T1000 (cell line): ENCODE measurements at places on chromosomes 5 and 9.

GRCh38 chr5:53820119-53820801 is 259.8 kb downstream of the NDUFS4 start:
- no peak for DNase-seq

- no peak for DNase-seq
These were observed 338.8 kb downstream of the ARL15 start for GRCh38 chr5:53971551-53971950.

DNA sequence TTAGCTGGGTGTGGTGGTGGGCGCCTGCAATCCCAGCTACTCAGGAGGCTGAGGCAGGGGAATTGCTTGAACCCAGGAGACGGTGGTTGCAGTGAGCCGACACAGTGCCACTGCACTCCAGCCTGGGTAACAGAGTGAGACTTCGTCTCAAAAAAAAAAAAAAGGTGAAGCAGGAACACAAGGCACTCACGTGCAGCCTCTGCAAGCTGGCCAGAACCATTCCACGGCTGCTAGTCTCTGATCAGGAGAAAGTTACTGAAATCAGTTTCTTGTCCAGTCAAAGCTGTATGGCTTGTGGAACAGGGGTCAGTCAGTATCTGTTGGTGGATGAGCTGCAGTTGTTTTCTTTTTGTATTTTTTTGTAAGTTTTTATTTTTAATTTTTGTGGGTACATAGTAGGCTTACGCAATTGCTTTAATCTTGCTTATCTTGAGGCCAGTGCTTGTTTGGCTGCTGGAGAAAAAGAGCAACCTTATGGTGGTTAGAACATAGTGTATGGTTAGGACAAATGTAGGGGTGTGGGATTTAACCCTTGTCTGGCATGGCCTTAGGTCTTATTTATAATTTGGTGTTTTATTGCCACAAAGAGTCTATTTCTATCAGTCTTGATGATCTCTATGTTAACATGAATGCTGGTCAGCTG is 32.7 kb upstream of the GTF2H2C start:
- no peak for DNase-seq

GRCh38 chr5:17118631-17119030 is 98.8 kb upstream of the BASP1 start:
- peak; percentile 44 for DNase-seq

DNA sequence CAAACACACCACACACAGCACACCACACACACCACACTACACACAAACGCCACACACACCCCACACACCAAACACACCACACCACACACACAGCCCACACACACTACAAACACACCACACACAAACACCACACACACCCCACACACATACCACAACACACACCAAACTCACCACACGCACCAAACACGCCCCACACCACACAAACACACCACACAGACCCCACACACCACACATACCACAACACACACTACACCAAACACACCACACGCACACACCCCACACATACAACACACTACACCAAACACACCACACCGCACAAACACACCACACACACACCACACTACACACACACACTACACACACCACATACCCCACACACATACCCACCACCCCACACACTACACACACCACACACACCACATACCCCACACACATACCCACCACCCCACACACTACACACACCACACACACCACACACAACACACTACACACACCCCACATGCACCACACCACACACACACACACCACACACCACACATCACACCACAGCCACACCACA is 151.2 kb downstream of the ERCC6L2 start:
- DNase-seq = no peak

DNA sequence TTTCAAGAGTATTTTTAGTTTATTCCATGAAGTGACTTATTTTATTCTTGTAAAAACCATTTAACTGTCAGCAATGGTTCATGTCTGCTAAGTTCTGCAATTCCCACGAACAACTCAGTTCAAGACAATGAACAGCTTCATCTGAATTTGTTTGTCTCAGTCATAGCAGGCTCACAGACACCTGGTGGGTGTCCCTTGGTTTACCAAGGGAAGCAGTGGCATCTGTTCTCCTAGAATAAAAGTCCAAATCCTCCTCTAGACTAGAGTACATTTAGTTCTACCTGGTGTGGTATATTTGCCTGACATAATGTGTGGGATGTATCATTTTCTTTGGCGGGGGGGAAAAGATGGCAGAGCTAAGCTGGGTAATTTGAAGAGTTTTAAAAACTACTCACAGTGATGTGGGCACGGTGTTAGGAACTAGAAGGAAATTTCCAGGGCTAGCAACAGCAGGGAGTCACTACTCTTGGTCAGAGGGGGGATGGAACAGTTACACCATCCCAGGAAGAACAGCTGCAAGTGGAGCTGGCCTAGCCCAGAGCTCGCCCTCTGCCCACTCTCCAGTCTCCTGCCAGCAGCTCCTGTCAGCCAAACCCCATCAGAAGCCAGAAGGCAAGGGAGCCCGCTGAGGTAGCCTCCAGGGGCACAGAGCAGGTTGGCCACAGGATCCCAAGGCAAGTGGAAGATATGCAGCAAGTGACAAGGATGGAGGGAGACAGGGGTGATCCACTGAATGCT is 100.3 kb downstream of the PJA2 start:
- DNase-seq = no peak

GRCh38 chr9:14593406-14593805 is 99.8 kb downstream of the ZDHHC21 start:
- no peak for DNase-seq

- no peak for DNase-seq
These were observed 24.7 kb upstream of the ACOT12 start for GRCh38 chr5:81418606-81419005.

DNA sequence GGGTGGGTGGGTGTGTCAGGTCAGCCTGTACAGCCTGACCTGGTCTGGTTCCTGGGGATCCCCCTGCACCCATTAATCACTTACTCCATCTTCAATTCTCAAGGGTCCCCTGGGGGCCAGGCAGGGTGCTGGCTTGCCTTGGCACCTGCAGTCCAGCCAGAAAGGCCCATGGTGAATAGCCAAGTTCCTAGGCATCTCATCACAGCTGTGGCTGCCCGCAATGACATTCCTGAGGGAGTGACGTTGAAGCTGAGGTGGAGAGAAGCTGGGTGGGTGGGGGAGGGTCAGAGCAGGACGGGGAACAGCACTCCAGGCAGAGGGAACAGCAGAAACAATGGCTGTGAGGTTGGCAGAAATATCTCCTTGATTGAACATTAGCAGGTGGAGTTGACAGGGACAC is 10.6 kb downstream of the HMCN2 start:
- DNase-seq = no peak

GRCh38 chr9:37034938-37035647 is 1.0 kb upstream of the PAX5 start:
- DNase-seq = no peak

DNA sequence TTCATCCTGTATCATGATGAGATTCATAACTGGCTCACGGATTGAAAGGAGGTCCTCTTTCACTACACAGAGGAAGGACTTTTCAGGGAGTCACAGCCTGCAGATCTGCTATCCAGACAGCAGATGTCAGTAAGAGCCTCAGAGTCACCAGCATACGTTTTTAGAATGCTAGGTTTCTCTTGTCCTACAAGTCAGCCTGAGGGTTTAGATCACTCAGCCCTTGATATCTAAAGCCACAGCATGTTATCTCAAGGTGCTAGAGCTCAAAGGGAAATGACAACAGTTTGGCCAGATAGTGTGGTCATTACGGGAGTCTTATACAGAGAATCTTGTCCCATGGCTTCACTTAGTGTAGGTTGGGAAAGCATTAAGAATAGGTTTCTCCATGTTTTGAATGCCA is 30.9 kb upstream of the SLC46A2 start:
- no peak for DNase-seq

- DNase-seq = no peak
These were observed 791 bp upstream of the STARD4 start for GRCh38 chr5:111513131-111513520.

DNA sequence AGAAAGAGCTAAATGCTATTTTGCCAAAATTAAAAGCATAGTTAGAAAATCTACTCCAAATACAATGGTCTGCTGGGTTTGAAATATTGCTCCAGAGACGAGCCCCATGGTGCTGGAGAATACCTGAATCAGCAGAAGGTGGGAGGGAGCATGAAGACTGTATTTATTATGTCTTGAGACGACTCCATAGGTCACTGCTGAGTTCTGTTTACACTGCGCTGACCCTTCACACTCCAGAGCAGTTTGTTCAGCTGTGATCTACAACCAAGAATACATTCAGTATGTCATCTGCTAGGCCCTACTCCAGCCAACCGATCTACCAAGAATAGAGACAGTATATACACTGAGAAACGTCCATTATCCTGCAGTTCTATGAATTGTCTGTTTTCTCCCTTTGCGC is 150.5 kb downstream of the TLE1 start:
- no peak for DNase-seq

GRCh38 chr5:11247224-11247623 is 486.2 kb upstream of the DAP start:
- no peak for DNase-seq

GRCh38 chr9:110476251-110476650 is 103.3 kb downstream of the SVEP1 start:
- DNase-seq = no peak

- DNase-seq = no peak
These were observed 5.7 kb upstream of the SYK start for GRCh38 chr9:90795871-90796317.

DNA sequence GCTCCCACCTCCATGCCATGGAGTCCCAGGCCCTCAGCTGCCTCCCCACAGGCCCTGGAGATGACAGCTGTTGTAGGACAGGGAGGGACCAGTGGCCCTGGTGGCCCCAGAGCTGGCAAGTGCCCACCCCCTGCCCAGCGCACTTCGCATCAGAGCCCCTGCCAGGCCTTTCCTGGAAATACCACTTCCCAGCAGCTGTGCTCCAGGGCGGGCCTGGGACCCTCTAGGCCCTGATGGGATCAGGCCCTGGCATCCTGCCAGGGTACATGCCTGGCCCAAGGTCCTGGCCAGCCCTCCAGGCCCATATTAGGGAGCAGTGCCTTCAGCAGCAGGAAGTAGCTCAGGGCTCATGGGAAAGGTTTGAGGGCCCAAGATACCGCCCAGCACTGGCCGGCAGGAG is 2.5 kb downstream of the KCNT1 start:
- no peak for DNase-seq

- no peak for DNase-seq
These were observed 59.4 kb upstream of the TNFSF8 start for GRCh38 chr9:114989600-114990410.

- no peak for DNase-seq
These were observed 135.9 kb downstream of the ZSWIM6 start for GRCh38 chr5:61467766-61468482.

DNA sequence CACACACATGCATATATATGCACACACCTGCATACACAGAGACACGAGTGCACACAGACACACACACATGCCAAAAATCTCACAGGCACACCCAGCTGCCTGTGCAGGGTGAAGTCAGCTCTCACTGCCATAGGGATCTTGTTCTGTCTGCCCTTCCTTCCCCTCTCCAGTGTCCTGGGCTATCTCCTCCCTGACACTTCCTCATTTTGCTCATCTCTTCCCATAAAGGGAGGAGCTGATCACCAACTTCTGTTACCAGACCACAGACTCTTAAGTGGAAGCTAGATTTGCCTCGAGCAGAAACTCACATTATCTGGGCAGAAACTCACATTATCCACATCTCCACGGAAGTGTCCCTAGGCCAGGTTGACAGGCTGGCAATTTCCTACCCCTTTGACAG is 28.7 kb downstream of the LCP2 start:
- no peak for DNase-seq
